ENCODE measurements at places on chromosomes 12 and 14.

- DNase-seq, result no peak
Observed at GRCh38 chr14:98951031-98951430, 321.0 kb downstream of the BCL11B start.

- no peak for DNase-seq
Observed at GRCh38 chr14:34170882-34171281, 220.0 kb upstream of the EGLN3 start.

GRCh38 chr14:26088275-26088674, 509.6 kb downstream of the NOVA1 start:
- no peak for DNase-seq

GRCh38 chr14:104874110-104874531, 9.1 kb downstream of the CEP170B start:
- DNase-seq, result no peak

GRCh38 chr12:104469523-104469922, 12.8 kb downstream of the CHST11 start:
- no peak for DNase-seq

GRCh38 chr12:125525879-125526278, 460.6 kb downstream of the AACS start:
- DNase-seq, result no peak

- no peak for DNase-seq
Observed at GRCh38 chr12:130303781-130304180, 33.9 kb upstream of the PIWIL1 start.

GRCh38 chr14:69260190-69260860, 367 bp downstream of the GALNT16 start:
- no peak for DNase-seq

DNA sequence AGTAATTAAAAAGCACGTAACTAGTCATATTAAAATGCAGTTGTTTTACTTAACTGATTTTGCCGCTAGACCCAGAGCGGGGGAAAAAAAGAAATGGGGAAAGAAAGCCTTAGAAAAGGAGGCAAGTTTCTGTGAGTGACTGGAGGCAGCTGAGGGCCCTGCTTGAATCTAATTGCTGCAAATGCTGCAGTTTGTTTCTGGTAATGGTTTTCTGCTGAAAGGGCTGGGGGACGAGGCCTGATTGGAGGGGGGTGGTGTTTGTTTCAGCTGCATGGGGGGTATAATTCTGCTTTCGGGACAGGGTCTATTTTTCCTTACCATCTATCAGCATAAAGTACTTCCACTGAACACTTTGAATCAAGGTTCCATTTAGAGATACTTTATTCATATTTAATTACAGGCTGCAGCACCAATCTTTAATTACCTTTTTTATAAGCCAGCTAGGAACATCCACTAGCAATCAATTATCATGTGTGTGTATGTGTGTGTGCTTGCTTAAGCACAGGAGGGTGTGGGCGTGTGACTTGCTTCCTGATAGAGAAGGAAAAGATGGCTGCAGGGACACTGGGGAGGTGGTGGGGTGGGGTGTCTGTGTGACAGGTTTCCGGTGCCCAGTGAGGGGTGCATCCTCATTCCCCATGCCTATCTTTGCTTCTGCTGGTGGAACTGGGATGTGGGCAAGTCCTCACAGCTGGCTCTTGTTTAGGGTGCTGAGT, 83.4 kb downstream of the ADCK1 start:
- no peak for DNase-seq

DNA sequence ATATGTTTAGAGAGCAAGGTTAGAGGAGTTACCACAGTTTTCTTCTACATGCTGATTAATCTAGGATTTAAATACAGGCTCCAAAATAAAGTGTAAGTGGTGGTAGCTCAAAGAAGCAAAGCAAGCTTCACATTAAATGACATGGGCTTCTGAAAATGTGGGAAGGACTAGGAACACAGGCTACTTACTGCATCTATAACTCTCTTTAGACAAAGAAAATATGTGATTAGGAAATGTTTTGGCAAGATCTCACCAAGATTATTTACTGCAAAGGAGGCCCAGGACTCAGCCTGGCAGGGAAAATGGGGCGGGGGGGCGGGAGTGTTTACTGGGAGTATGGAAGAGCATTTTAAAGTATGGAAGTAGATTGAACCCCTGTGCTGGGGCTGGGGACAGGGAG, 39.4 kb downstream of the ETV6 start:
- DNase-seq, result no peak

Data from skin of body (tissue), 3 donors.